Activated naive CD4-positive, alpha-beta T cell treated with anti-CD3 and anti-CD28 coated beads for 36 hours (primary cell): ENCODE measurements at places on chromosomes 13 and 19.

- peak; percentile 29 for DNase-seq
Observed at GRCh38 chr19:2150794-2151338, 500 bp downstream of the AP3D1 start.

GRCh38 chr13:20460761-20461160 is 64.9 kb downstream of the CRYL1 start:
- DNase-seq, result no peak

- DNase-seq, result no peak
Observed at GRCh38 chr13:109787135-109787954, 962 bp upstream of the IRS2 start.

GRCh38 chr13:19838865-19839275 is 24.6 kb downstream of the ZMYM5 start:
- no peak for DNase-seq

DNA sequence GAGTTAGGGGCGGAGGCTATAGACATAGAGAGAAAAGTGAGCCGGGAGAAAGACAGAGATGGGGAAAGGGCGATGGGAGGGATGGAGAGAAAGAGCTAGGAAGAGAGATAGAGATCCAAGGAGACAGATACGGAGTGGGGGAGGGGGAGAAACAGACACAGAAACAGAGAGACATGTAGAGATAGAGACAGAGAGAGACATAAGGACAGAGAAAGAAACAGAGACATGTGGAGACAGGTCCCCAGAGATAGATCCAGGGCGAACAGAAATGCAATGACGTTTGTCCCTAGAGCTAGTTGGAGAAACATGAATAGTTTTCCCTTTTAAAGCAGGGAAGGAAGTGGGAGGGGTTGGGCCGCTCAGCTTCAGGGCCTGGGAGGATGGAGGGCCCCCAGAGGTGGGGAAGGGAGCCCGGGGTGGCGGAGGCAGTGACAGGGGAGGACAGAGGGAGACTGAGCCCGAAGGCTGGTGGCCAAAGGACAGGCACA is 4.6 kb downstream of the PPP1R14A start:
- no peak for DNase-seq

- DNase-seq, result no peak
Observed at GRCh38 chr13:41660411-41660810, 203.1 kb downstream of the RGCC start.

DNA sequence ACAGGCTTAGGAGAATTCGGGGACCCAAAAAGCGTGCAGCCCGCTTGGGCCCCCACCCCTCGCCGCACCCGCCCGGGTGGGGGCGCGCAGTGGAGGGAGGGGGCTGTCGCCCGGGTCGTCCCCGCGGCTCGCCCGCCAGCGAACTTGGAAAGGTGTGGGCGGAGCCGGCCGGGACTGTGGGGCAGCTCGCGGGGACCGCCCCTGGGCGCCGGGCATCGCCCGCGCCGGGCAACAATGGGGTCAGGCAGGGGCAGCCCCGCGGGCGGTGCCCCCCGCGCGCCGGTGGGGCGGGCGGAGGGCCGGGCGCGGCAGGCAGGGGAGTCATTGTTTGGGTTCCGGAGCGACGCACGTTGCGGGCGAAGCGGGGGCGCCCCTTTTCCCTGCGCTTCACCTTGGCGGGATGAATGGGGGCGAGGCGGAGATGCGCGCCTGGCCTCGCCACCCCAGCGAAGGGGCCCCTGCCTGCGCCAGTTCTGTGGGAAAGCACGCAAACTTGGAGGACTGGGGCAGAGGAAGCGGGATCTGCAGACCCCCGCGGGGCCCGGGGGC is 647 bp upstream of the KLF12 start:
- peak; percentile 84 for DNase-seq

DNA sequence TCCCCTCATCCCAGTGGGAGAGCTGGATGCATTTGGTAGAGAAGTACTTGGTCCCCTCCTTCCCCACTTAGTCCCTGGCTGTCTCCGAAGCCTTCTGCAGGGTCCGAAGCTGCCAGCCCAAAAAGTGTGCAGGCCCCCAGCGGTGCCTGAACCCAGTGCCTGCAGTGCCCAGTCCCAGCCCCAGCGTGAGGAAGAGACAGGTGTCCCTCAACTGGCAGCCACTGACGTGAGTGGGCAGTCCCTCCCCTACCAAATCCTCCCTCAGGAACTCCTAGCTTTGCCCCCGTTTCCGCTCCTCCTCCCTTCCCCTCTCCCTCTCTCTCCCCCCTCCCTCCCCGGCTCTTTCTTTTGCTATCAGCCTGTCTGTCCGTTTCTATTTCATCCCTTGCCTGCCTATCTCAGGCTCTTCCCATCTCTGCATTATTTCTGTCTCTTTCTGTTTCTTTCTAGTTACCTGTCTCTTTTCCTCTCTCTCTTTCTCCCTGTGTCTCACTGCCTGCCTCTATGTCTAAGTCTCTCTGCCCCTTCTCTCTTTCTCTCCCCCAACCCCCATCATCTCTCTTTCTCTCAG is 1.8 kb upstream of the LTBP4 start:
- DNase-seq, result peak; percentile 57

DNA sequence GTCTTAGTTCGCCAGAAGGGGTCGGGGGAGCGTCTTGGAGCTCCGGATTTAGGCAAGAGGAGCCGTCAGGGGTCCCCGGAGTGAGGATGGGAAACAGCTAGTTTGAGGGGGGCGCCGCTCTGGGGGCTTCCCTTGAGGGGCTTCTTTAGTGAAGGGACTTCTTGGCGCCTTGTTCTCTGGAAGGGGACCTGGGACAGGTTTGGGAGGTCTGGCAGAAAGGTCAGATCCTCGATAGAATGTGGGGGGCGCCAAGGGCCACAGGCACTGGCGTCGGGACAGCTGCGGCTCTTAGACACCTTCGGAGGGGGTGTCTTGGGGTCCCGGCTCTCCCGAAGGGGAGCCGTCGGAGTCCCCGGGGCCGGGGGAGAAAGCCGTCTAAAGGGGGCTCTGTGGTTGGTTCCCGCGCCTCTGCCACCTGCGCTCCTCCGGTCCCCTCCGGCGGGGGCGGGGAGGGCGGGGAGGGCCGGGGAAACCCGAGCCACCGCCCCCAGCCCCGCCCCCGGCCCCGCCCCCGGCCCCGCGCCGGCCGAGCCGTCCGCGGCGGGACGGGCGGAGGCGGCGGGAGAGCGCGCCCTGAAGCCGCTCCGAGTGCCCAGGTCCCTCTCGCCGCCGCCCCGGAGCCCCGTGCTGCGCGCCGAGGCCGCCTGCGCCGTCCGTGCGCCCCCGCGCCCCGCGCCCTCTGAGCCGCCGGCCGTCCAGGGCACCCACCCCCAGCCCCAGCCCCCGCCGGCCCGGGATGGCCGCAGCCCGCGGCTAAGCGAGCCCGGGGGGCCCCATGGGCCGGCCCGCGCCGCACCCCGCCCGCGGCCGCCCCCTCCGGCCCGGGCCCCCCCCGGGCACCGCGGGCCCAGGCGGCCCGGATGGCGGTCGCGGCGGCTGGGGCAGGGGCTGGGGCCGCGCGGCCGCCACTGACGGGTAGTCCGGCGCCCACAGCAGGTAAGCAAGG is at the start of gene NRTN:
NRTN (plus strand) TSS at position 552 of the 946 bp plus-strand sequence. CDS start 19,099 bp downstream, outside the sequence.
- peak; percentile 58 for DNase-seq

DNA sequence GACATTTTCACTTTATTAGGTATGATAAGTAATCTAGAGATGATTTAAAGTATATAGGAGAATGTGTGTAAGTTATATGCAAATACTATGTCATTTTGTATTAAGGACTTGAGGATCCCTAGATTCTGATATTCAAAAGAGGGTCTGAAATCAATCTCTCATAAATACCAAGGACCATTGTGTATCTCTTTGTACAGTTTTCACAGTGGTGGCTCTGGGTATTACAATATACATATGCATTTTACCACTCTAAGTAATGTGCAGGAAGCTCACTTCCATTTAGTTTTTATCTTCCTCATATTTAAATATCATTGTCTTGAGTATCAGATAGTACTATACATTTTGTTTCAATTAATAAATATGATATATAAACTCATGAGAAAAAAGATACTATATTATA is 862.6 kb upstream of the PCDH20 start:
- no peak for DNase-seq

GRCh38 chr13:43072394-43072793 is 49.0 kb downstream of the DNAJC15 start:
- DNase-seq, result no peak

DNA sequence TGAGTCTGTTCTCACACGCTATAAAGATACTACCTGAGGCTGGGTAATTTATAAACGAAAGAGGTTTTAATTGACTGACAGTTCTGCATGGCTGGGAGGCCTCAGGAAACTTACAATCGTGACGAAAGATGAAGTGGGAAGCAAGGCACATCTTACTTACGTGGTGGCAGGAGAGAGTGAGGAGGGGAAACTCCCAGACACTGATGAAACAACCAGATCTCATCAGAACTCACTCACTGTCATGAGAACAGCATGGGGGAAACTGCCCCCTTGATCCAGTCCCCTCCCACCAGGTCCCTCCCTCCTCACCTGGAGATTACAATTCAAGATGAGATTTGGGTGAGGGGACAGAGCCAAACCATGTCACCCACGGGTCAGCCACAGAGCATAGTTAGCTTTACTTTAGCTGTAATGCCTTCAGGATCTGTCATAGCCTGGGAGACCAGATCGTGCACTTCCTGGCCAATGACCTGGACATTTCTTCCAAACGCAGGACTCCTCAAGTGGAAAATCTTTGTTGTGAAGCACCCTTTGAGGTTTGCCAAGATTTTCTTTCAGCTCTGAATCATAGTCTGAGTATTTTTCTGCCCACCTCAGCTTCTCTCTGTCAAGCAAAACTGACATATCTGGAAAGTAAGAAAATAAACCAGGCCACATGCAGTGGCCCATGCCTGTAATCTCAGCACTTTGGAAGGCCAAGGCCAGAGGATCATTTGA is 25.2 kb upstream of the HIF3A start:
- DNase-seq, result peak; percentile 34

DNA sequence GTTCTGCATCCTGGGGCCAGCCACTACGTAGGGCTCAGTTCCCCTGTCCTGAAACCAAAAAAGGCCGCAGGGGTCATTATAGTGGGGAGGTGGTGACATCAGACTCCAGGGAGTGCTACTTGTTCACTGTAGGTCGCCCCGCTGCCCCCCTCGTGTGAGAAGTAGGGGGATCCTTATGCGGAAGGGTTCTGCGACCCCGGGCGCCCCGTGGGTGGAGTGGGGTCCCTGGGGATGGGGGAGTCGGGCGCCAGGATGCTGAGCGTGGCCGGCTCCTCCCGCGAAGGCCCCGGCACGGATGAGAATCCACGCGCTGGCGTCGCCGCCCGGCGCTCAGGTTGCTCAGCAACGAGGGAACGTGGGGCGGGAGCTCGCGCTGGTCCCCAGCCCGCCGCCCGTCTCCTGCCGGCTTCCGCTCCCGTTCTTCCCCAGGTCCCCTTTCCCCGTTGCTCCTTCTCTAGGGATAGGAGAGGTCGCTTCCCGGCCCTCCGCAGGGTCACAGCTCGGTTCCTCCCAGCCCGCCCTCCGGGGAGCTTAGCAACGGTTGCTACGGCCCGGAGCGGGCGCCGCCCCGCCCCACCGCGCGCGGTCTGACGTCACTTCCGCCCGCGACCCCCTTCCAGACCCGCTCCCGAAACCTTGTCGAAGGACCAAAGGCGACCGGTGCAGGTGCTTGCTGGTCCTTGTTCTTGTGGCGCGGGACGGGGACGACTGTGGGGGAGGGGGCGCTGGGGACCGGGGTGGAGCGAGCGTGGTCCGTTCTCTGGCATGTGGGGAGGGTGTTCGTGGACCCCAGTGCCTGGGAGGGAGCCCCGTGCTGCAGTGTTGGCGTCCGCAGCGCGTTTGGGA is at the start of gene NAT14:
NAT14 (plus strand) TSS at position 596 of the 846 bp plus-strand sequence. CDS start 521 bp downstream, outside the sequence.
- DNase-seq, result peak; percentile 55

DNA sequence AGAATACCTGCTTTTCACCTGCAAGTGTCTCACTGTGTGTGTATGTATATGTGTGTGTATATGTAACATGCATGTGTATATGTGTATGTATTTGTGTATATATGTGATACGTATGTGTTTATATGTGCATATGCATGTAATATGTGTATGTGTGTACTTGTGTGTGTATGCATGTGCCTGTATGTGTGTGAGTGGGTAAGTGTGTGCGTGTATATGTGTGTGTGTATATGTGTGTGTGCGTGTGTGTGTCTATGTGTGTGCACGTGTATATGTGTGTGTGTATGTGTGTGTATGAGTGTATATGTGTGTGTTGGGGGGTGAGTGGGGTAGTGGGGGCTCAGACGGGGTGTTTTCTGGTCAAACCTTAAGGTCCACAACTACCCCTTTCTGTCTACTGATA is 192.6 kb upstream of the KL start:
- DNase-seq, result no peak

DNA sequence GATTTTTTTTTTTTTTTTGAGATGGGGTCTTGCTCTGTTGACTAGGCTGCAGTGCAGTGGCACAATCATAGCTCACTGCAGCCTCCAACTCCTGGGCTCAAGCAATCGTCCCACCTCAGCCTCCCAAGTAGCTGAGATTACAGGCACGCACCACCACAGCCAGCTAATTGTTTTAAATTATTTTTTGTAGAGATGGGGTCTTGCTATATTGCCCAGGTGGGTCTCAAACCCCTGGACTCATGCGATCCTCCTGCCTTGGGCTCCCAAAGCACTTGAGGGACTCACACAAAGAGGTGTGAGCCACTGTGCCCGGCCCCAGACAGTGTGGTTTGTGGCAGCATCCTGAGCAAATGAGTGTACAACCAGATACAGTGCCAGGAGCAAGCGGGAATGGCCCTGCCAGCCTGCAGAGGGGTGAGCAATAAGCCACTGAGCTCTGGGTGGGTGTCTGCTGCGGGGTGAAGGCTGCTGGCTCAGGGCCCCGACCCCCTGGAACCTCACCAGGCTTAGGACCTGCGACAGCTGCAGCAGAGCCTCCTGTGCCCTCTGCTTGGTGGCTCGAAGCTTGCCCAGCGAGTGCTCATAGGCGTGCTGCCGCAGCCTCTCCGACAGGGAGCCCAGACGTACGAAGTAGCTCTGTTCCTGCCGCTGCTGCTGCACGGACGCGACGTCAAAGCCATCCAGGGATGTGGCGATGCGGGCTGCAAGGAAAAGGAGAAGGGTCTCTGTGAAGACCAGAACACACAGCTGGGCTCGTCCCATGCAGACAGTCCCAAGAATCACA is 15.9 kb upstream of the TICAM1 start:
- no peak for DNase-seq

DNA sequence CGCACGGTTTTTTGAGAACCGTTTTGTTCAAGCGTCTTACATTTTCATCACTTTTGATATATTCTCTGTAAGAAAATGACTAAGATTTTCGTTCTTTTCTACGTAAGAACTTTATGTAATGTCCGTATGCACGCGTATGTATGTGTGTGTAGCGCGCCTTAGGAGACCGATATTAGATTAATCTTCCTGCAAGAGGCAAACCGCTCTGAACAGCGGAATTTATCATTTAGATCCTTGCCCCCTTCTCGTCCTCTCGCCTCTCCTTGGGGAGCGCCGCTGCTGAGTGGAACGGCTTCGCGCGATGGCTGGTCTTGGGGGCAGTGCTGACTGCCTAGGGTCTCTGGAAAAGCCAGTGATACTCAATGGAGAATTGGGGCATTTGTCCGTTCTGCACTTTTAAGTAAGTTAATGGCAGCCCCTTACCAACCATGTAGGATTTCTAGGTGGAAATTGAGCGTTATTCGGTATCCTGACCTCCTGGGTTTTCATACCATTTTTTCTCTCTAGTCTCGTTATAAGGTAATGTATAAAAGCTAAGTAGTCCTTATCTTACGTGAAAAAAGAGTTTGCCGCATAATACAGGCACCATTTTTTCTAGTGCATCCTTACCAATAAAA is 4.7 kb downstream of the MAB21L1 start:
- DNase-seq, result no peak
